ENCODE measurements at places on chromosomes 11 and 22.

GRCh38 chr22:19105456-19105855 is 16.8 kb downstream of the DGCR2 start:
- no peak for DNase-seq

DNA sequence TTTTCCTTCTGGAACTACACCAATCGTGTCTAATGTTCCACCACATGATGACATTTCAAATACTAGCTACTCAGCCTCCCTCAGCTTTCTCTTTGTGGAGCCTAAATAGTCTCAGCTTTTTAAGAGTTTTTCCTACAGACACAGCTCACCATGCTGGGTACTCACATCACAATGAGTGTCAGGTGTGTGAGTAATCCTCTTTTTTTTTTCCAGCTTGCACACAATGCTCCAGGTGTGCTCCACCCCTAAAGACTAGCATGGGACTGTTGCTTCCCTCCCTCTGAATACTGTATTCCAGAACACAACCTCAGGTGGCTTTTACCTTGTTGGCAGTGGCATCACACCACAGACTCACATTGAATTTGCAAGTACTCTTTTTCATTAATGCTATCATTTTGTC is 11.7 kb downstream of the BTG4 start:
- DNase-seq, result no peak

DNA sequence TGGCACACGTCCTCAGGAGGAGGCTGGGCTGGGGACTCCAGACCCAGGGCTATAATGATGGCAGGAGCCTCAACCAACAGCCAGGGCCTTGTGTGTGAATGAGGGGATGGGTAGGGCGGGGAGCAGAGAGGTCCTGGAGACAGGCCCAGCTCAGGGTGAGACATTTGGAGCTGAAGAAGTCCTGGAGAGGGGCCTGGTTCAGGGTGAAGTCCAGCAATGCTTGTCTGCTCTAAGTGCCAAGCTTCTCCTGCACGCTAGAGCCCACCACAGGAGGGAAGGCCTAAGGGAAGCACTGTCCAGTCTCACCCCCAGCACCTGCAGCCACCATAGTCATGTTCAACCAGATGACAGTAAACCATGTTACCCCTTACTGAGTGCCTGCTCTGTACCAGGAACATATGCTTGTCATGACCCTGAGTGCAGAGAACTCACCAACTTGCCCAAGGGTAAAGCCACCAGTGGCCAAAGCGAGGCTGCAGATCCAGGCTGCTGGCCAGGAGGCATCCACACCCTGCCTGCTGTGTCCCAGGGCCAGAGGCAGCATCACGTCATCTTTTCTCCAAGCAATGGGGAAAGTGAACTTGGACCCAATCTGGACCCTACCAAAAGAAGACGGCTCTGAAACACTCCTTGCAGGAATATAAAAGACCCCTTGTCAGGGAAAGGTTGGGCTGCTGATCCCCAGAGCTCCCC is 24.0 kb downstream of the LMO1 start:
- DNase-seq, result no peak

GRCh38 chr11:29781268-29781667 is 235.6 kb downstream of the KCNA4 start:
- DNase-seq, result no peak

GRCh38 chr22:38033522-38034277 is 23.5 kb upstream of the PICK1 start:
- no peak for DNase-seq

GRCh38 chr11:63613517-63614135 is 607 bp downstream of the PLAAT3 start:
- DNase-seq, result no peak

GRCh38 chr22:31623592-31624304 is 38.3 kb downstream of the PISD start:
- no peak for DNase-seq

DNA sequence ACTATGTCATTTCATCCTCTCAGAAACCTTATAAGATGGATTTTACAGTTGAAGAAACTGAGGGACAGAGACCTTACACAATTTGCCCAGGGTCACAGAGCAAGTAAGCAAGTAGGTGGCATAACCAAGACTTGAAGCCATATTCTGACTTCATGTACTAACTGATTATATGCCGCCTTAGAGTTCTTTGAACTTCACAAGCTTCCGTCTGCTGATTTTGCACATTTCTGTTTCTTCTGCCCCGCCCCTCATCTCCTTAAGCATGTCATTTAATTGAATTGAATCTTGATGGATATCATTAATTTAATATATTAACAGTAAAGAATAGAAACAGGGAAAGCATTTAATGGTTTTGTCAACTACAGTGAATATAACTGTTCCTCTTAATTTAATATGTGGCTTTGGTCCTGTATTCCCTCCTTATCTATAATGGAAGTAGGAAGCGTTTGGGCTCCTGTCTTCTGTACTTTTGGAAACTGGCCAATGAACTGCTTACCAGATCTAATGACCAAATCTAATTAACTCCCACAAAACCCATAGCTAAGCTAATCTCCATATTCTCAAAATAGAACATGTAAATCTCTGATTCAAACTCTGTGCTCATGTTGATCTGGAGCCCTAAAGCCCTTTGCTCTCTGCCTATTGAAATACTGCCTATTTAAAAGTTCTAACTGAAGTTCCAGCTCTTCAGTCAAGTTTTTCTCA is 30.4 kb downstream of the SIK2 start:
- no peak for DNase-seq

GRCh38 chr11:117295438-117296137 is 4.4 kb downstream of the BACE1-AS start:
- no peak for DNase-seq

Measured in D721Med (cell line).